ENCODE measurements at places on chromosomes 7 and 10.

- no peak for DNase-seq
These were observed 136.8 kb upstream of the MGMT start for GRCh38 chr10:129330211-129330610.

- no peak for DNase-seq
These were observed 610.4 kb downstream of the IPMK start for GRCh38 chr10:57657164-57657765.

DNA sequence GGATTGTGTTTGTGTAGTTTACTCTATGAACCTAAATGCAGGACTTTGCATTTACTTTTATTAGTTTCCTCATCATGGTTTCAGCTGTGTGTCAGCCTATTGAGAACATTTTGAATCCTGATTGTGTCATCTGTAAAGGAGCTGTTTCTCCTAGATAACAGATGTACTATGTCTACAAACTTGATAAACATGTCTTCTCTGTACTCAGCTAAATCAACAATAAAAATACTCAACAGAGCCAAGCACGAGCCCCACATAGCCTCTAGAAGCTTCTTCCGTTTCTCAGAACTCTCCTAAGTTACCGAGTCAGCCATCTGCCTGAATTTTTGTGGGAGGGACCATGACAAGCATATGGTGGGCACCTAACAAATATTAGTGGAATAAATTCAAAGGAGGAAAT lies 234.7 kb downstream of the SKAP2 start:
- DNase-seq, result no peak

DNA sequence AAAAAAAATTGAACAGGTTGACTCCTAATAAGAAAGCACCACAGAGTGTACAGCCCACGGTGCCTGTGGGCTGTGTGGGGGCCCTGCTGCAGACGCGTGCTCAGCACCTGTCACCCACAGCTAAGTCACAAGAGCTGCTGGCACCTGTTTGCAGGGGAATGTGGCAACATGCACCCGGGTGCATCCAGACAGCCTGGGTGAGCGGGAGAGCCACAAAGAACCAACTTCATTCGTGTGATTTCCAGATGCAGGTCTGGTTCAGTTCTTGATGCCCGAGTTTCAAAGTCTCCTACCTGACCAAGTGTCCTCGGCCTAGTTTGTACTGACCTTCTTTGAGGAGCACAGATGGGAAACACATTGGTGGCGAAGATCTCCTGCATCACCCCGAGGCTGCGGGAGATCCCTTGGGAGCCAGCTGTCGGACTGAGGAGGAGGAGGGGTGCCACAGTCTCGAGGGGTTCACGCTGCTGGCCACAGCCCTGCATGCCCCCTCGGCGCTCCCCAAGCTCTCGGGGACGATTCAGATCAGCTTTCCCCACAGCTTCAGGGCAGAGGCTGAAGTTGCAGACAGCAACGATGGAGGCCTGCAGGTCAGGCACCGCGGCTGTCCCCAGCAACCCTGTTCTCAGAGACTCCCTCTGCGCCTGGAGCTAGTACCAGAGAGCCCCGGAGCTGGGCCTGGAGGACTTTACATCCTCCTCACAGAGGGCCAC lies 35.3 kb downstream of the AMZ1 start:
- DNase-seq, result no peak

DNA sequence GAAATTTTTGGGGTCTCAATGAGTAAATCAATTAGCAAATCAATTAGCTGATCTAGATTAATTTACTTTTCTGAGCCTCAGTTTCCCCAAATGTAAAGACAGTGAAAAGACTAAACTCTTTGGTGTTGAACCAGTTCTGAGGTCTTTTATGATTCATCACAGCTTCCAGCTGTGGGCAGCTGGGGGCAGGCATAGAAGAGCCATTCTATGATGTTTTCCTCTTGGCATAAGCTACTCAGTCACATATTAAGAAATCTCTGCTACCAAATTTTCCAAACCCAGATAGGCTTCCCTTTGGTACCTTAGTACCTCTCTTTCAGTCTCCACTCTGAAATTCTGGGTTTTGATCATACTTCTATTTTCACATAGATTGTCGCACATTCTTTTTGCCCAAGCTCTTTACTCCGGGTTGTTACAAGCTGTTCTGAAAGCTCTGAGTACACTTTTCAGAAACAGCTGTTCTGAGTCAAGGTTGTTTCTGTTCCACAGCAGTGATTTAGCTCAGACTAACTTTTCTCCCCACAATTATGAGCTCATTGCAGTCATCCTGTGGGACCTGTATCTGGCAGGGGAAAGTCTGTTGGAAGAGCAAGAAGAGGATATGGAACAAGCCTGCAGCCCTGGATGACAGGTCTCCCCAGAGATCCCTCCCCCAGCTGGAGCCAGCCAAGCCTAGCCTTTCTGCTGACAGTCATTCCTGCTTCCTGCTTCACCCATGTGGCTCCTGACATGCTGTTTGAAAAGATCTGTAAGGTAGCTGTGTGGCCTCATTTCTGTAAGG lies 599.6 kb upstream of the GHITM start:
- no peak for DNase-seq

DNA sequence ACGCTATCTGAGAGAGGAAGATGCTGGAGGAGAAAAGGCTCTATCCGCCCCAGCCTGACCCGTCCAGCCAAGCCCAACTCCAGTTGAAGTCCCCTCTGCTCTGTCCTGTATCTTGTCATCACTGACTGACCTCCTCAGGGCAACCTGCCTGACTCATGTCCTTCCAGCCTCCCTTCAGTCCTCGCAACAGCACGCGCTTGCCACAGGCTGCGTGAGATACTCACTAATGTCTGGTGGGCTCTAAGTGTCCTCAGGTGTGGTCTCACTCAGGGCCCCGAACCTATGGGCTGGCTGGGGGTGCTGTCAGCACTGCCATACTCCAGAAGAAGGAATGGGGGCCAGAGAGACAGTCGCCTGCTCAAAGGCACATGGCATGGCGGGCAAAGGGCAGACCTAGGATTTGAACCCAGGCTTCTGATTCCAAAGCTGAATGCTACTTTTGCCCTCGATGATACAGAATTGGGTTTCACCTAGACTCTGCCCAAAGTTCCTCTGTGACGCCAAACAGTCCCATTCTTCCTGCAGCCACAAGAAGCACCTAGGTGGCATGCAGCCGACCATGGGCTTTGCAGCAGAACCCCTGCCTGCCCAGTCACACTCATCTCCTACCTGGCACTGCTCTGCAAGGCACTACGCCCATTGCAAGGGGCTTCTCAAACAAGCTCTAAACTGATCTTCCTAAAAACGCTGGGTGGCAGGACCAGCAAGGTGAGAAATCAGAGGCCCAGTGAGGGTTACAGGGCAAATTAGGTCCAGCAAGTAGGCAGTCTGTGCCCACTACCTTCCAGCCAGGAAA lies 8.5 kb downstream of the FAM53B start:
- no peak for DNase-seq

DNA sequence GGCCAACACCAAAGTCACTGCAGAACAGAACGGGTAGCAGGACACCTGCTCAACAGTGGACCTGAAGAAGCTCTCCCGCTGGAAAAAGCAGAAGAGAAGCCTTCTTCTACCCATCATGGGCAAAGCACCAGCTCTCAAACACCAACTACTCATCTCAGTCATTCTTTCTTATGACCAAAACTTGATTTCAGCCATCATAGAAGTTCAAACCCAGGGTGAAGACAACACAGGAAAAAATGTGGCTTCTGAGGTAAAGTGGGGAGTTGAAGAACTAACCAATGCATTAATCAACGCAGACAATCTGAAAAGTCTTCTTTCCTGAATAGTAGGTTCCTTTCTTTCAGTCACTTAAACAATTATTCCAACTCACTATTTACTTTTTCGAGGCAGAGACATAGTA lies 83.3 kb downstream of the ELMO1 start:
- no peak for DNase-seq

GRCh38 chr7:99644431-99644830 lies 27.7 kb downstream of the ZSCAN25 start:
- DNase-seq, result no peak

DNA sequence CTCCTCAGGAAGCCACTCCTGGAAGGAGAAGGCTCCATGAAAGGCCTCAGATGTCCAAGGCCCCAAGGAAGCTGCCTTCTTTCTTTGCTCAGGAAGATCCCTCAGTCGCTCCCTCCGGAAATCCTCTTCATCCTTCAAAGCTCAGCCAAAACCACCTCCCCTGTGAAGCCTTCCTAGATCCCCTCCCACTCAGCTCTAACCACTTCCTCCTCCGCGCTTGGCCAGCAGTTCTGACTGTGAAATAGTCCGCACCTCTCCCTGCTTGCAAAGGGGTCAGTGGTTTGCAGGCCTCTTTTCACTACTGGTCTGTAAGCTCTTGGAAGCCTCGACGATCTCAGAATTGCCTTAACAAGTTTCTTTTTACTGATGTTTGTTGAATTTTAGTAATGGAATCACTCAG lies 23.9 kb downstream of the PYROXD2 start:
- no peak for DNase-seq

GRCh38 chr10:19756919-19757318 lies 59.3 kb upstream of the PLXDC2 start:
- DNase-seq, result no peak

DNA sequence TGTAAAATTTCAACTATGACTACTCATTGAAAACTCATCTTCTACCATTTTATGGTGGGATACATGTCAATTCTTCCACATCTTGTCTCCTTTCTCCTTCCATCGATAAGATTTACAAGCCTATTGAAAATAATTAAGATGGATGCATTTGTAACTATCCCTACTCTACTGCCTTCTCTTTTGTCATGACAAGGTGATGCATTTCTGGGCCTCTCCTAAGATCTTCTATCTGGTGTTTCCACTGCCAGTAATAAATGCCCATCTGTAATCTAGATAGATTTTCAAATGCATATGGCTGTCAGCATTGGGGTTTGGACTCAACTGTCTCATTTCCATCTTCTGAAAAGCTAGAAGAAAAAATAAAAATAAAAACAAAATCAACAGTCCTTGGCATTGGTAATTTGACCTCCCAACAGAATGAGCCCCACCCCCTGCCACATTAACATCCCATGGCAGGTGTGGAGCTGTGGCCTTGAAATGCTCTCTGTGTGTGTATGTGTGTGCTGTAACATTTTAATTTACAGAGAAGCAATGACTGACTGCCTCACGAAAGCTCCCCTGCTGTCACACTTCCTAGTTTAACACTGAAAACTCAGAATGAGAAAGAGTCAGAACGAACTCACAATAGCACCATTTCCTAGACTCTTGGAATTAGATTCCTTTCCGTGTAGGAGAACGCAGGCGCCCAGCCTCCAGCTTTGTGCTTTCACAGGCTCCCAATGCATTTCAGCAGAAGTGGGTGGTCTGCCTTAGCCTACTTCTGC lies 74.2 kb downstream of the RHOBTB1 start:
- DNase-seq, result no peak

GRCh38 chr10:124299696-124300095 lies 119.0 kb downstream of the OAT start:
- no peak for DNase-seq

GRCh38 chr10:116720668-116721546 lies 21.5 kb downstream of the HSPA12A start:
- no peak for DNase-seq

GRCh38 chr7:151057989-151058780 lies 488 bp upstream of the CDK5 start:
- peak; percentile 95 for DNase-seq

DNA sequence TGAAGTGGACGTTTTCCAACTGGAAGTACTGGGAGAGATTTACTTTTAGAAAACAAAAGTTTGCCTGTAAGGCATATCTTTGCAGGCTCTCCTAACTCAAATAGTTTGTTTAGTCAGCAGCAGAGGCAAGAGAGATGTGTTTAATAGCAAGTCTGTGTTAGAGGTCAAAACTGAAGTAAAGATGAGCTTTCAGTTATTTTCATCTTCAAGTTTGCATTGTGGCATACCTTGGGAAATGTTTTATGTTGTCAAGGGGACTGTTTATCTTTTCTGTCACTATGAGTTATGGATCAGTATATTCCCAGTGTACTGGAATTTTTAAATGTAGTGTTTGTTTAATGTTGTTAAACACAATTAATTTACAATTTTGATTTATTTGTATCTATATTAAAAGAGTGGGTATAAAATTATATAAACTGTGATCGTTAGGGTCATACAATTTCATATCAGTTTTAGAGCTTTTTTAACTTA lies 169.7 kb upstream of the PPP1R3A start:
- DNase-seq, result no peak

DNA sequence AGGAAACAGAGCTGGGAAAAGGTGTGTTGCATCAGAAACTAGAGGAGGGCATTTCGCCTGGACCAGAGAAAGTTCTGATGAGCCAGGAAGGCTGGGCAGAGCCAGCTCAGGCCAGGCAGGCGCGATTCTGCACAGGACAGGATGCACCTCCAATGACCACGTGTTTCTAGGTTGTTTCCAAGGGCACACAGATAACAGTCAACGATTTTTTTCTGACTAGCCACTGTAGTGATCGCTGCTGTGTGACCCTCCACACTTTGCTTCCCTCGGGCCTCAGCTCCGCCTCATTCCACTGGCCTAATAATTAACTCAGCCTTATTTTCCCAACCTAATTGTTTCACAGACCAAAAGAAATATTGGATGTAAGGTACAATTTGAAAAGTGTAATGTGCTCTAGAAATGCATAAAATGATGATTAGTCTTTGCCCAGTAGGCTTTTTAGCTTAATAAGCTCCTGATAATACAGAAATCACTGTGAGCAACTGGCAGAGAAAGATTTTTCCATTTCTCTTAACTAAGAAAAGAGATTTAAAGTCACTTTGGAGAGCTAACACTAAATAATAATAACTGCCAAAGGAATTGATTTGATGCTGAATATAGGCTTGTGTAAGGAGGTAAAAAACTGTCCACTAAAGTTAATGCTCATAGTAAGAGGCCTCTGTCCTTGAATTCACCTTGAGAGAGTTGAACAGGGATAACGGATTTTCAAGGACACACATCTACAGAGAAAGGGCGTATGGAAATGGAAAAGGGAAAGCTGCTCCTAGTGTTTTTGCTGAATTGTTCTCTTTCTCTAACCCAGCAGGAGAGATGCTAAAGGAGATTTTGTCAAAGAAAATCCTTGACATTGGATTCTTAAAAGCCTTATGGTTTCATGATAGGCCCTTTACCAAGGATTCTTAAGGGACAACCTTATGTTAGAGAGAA lies 291.0 kb upstream of the C7orf33 start:
- no peak for DNase-seq

DNA sequence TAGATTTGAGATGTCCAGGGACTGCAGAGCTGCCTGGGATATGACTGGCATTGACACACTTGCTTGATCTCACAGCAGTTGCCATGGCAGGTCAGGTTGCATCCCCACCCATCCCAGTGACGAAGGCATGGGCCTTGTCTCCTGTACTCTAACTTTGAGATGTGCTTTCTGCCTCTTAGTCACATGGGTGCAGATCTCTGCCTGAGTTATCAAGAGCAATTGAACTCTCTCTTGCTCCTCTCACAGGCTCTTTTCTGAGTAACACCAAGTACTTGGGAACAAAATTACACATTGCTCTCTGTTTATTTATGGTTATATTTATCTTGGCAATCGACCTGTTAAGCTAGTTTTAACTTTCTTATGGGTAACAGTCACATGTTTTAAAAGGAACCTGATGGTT lies 237.3 kb downstream of the NSUN6 start:
- no peak for DNase-seq
